ENCODE measurements at places on chromosomes 4 and X.

- DNase-seq: no peak
Observed at GRCh38 chr4:187724456-187724855, 271.1 kb upstream of the ZFP42 start.

GRCh38 chr4:153651587-153651986 lies 32.5 kb upstream of the TLR2 start:
- DNase-seq: peak; percentile 70

GRCh38 chr4:68864438-68865187 lies 48.8 kb downstream of the UGT2B10 start:
- no peak for DNase-seq

DNA sequence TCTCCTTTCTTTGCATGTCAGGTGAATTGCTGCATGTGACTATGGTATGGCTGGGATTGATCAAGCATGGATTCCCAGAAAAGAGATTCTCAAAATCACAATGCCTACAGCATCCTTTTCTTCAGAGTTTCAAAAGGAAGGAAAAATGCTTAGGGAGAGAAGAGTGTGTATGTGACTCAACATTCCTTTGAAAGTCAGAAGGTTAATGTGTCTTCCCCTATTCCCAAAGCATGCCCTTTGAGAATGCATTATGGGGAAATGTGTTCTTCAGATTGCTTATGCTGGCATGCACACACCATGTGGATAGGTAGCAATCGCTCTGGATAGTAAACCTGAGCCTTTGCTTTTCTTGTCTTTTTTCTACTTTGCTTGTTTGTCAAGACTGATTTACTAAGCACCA lies 78.5 kb downstream of the ELOVL6 start:
- DNase-seq: no peak

GRCh38 chr4:32697281-32697814 lies 1977.2 kb downstream of the PCDH7 start:
- DNase-seq: no peak

GRCh38 chr4:5052726-5053425 lies 1.6 kb downstream of the STK32B start:
- DNase-seq: no peak

- peak; percentile 80 for DNase-seq
Observed at GRCh38 chr4:129095811-129096454, at the start of gene C4orf33. C4orf33 (plus strand) TSS chr4:129096152; CDS start chr4:129102611, 6,459 bp downstream.

- no peak for DNase-seq
Observed at GRCh38 chr4:163217505-163217904, 50.8 kb upstream of the NAF1 start.
